ENCODE measurements at places on chromosomes 6 and 20. TPM values are rescaled to one million over a fixed set of nuclear protein-coding genes. Genes with fewer than 3 reads are reported as not detected.
A peak's percentile ranks its signal among the peaks of the same experiment; 100 is the strongest.

GRCh38 chr6:82924799-82925535, 140.7 kb downstream of the UBE3D start:
- no peak overlapping the region for H3K27ac ChIP-seq
- no peaks in the 10 kb centered on the region for H3K4me1 ChIP-seq
- H3K36me3 ChIP-seq, result no peaks in the 10 kb centered on the region
- H3K27me3 ChIP-seq, result no peaks in the 10 kb centered on the region
- no peak for DNase-seq

- no peak for DNase-seq
- no peak overlapping the region for H3K27ac ChIP-seq
- H3K36me3 ChIP-seq, result no peaks in the 10 kb centered on the region
- H3K27me3 ChIP-seq, result no peaks in the 10 kb centered on the region
Observed at GRCh38 chr6:6685249-6686040, 96.9 kb downstream of the LY86 start.

Gene HNF4A
- total RNA-seq, result not detected

DNA sequence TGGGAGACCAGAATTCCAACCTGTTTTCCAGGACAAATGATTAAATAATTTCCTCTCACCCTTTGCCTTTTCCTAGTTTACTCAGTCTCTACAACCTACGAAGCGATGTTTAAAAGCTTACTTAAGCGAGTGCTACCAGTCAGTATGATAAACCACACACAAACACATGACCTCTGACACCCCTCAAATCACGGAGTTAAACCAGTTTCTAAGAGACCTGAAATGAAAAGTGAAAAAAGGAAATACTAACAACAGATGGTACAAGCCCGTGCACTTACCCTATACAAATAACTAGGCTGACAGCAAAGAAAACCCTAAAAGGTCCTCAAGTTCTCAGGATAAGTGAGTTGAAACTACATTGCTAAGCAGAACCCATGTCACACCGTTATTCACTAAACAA, 7.7 kb downstream of the TNFRSF21 start:
- no peak overlapping the region for H3K27ac ChIP-seq
- H3K36me3 ChIP-seq, result peaks cover 31% of the 10 kb centered on the region

GRCh38 chr6:150410399-150410798, 41.6 kb downstream of the IYD start:
- H3K36me3 ChIP-seq, result no peaks in the 10 kb centered on the region
- H3K4me1 ChIP-seq, result peaks cover 40% of the 10 kb centered on the region
- H3K4me3 ChIP-seq, result no peak overlapping the region

- H3K27me3 ChIP-seq, result peaks cover 22% of the 10 kb centered on the region
- H3K4me3 ChIP-seq, result no peak overlapping the region
- no peak overlapping the region for H3K27ac ChIP-seq
- peaks cover 8% of the 10 kb centered on the region for H3K36me3 ChIP-seq
Observed at GRCh38 chr20:41360831-41361756, 5.5 kb downstream of the EMILIN3 start.

Gene FHL5
- not detected for total RNA-seq

GRCh38 chr20:40815156-40816038, 126.4 kb upstream of the MAFB start:
- no peak overlapping the region for H3K4me3 ChIP-seq
- no peaks in the 10 kb centered on the region for H3K4me1 ChIP-seq
- peaks cover 11% of the 10 kb centered on the region for H3K27me3 ChIP-seq

DNA sequence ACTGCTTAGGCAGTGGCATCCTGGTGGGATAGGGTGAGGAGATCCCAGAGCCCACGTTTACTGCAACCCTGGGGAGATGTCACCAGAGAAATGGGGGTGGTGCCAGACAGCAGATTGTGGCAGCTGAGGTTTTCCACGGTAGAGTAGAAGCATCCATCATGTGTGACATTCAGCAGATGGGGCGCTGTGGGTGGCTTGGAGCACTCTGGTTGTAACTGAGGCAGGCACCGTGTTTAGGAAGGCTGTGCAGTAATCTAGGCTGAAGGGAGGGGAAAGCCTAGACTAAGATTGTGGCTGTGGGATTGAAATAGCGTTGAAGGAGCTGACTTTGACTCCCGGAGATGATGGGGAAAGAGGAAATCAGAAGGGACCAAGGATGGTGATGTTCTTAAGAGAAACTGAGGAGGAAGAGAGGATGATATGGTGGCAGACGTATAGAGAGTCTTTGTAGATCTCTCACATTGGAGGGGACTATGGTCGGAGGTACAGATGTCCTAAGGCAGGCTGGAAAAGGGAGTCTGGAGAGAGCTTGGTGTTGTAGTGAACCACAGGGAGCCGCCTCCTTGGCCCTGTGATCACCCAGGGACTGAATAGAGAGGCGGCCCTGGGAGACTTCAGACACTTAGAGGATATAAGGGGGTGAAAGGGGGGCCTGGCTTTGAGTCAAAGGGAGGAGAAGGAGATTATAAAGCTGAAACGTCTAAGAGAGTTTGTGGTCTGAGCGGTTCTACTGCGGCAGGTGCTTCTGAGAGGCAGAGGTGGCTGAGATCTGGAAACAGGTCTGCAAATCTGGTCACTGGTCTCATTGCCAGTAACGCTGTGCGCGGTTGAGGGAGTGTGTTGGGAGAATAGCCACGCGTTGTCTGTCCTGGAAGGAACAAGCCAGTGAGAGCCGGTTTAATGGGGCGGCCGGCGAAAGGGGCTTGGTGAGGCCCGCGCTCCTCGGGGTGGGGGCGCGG, 792 bp upstream of the MICA start:
- H3K4me1 ChIP-seq, result peaks cover 47% of the 10 kb centered on the region
- H3K36me3 ChIP-seq, result no peaks in the 10 kb centered on the region
- no peaks in the 10 kb centered on the region for H3K27me3 ChIP-seq

DNA sequence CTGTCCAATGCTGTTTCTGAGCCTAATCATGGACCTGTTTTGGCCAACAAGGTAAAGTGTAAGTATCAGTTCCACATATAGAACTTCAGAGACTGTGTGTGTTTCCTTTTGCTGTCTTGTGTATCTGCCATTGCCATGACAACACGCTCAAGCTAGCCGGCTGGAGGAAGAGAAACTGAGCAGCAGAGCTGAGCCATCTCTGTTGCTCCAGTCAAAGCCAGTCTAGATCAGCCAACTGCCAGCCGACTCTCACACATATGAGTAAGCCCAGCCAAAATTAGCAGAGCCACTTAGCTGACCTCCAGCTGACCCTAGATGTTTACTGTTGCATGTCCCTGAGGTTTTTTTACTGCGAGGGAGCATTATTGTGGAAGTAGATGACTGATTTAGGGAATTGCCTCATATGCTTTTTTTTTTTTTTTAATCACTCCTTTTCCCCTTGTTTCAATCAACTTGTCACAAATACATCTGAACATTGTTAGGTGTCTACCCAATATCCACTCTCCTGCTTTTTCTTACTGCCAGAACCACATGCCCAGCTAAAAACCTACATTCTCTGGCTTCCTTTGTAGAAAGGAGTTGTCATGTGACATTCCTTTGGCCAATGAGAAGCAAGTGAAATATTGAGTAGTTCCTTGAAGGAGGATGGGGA, 304.3 kb upstream of the SUPT3H start:
- H3K27me3 ChIP-seq, result no peaks in the 10 kb centered on the region
- no peak overlapping the region for H3K4me3 ChIP-seq
- peak; percentile 34 for DNase-seq
- H3K4me1 ChIP-seq, result peaks cover 13% of the 10 kb centered on the region
- H3K36me3 ChIP-seq, result no peaks in the 10 kb centered on the region

DNA sequence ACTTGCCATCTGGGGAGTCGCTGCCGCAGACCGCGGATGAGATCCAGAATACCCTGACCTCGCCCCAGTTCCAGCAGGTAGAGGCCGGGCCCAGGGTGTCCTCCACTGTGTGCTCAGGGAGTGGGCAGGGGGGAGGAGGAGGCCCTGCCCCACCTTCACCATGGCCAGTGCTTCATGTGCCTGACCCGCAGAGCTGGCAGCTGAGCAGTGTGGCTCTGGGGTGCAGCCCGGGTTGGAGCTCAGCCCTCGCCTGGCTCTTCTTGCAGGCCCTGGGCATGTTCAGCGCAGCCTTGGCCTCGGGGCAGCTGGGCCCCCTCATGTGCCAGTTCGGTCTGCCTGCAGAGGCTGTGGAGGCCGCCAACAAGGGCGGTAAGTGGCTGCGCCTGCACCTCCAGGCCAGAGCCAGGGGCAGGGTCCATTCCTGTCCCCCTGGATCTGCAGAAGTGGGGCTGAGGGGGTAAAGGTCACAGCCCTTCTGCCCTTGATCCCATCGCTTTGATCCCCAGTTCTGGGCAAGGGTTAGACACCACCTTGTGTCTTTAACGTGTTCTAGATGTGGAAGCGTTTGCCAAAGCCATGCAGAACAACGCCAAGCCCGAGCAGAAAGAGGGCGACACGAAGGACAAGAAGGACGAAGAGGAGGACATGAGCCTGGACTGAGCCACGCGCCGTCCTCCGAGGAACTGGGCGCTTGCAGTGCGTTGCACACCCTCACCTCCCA, 5.5 kb downstream of the ADRM1 start:
- no peaks in the 10 kb centered on the region for H3K27me3 ChIP-seq
- DNase-seq, result no peak
- peaks cover 67% of the 10 kb centered on the region for H3K36me3 ChIP-seq
- no peak overlapping the region for H3K4me3 ChIP-seq
- no peak overlapping the region for H3K27ac ChIP-seq

Gene CST4
- 0.98 TPM for total RNA-seq

Gene PNPLA1
- total RNA-seq, result 0.29 TPM

DNA sequence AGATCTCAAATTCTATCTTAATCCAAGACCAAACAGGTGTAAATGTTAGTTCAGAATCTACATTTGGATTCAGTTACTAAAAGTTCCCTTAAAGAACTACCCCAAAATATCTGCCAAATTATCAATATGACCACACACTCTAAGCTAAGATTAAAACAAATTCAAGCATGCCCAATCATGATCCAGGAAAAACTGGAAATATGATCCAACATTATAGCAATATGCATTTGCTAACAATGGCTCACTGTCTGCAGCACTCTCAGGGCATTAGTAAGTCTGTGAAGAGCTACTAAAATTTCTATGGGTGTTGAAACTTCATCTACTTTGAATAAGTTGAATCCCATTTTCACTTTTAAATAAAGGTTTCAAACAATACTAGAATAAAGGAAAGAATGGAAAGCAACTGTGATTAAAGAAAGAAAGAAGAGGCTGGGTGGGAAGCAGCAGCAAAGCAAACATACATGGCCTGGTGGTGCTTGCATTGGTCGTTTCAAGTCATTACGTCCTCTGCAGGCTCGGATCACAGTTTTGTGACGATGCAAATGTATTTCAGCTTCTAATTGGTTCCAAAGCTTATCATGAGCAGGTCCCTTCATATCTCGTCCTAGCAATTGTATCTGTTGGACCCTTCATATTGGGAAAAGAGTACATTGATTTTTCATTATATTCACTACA, 29.2 kb downstream of the GOPC start:
- no peak for DNase-seq
- no peaks in the 10 kb centered on the region for H3K27me3 ChIP-seq
- peaks cover 14% of the 10 kb centered on the region for H3K36me3 ChIP-seq
- no peak overlapping the region for H3K27ac ChIP-seq

- H3K27ac ChIP-seq, result no peak overlapping the region
- H3K27me3 ChIP-seq, result no peaks in the 10 kb centered on the region
- no peak overlapping the region for H3K4me3 ChIP-seq
- no peak for DNase-seq
- H3K4me1 ChIP-seq, result peaks cover 20% of the 10 kb centered on the region
Observed at GRCh38 chr6:156933201-156934068, 156.3 kb downstream of the ARID1B start.

- H3K27me3 ChIP-seq, result peaks cover 13% of the 10 kb centered on the region
- no peak overlapping the region for H3K4me3 ChIP-seq
- no peak for DNase-seq
Observed at GRCh38 chr6:63268574-63268973, 51.2 kb downstream of the LGSN start.

Measured in PC-3 (cell line).